Inflammatory macrophage treated with lipopolysaccharide for 4 hours (primary cell): ENCODE measurements at places on chromosomes 5 and 9.
A peak's percentile ranks its signal among the peaks of the same experiment; 100 is the strongest.

DNA sequence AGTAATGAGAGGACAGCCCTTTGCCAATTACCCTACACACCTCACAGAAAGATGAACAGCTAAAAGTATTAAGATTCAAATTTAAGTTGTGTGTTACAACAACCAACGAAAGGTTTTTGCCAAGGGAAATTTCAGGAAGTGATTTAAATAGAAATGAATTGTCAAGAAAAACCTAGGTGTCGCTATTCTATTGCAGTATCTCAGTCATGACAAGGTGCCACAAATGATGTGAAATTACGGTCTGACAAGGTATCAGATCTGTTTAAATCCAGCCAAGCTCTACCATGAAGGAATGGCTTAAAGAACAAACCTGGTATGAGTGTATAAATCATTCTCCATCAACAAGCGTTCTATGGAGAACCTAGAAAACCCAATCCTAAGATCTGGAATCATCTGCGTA lies 189.7 kb downstream of the ATPSCKMT start:
- no peak for DNase-seq

GRCh38 chr9:13088720-13089427 lies 190.6 kb downstream of the MPDZ start:
- DNase-seq, result peak; percentile 27

DNA sequence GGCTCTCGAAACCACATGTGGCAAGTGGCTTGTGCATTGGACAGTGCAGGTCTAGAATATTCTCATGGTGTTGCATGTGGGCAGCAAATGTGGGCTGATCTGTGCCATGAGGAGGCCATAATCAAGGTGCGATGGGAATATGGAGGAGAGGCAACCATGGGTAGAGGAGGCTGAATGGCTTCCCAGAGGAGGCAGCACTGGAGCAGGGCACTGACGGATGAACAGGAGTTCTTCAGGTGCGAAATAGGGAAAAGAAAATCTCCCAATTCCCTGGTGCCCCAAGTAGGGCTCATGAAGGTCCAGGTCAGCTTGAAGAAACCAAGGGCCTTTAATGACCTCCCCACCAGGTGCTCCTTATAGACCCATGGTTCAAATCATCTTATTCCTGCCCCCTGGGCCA lies 126.5 kb downstream of the RXRA start:
- no peak for DNase-seq

DNA sequence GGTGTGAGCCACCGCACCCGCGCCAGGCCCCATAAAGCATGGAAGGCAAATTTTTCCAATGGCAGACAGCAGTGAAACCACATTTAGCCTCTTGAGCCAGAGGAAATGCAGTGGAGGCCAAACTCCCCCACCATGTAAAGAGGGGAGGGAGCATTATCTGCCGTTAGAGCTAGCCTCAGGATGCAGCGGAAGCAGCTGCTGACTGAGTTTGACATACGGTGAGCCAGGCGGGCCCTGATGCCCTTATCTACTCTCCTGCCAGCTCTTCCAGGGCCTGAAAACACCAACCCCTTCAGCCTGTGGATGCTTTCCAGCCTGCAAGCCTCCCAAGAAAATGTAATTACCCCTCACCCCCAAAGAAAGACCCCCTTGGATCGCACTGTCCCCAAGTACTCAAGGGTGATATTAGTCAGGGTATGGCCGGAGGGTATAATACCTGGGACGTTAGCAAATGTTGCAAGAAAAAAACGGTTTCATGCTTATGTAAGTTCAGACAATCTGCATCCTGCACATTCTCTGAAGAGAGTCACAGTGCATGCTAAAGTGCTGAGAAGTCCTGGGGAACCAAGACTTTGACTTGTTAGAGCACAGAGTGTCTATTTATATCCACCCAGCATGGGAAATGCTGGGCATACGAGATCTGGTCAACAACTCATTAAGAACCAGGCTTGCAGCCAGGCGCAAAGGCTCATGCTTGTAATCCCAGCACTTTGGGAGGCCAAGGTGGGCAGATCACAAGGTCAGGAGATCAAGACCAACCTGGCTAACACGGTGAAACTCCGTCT lies 11.3 kb upstream of the GGTA1 start:
- no peak for DNase-seq

- DNase-seq, result no peak
Observed at GRCh38 chr9:129109952-129110739, 447 bp downstream of the CRAT start.
